HFFc6 (cell line): ENCODE measurements at places on chromosomes 12 and 14.

- DNase-seq, result no peak
Observed at GRCh38 chr12:76764856-76765255, 941 bp downstream of the ZDHHC17 start.

DNA sequence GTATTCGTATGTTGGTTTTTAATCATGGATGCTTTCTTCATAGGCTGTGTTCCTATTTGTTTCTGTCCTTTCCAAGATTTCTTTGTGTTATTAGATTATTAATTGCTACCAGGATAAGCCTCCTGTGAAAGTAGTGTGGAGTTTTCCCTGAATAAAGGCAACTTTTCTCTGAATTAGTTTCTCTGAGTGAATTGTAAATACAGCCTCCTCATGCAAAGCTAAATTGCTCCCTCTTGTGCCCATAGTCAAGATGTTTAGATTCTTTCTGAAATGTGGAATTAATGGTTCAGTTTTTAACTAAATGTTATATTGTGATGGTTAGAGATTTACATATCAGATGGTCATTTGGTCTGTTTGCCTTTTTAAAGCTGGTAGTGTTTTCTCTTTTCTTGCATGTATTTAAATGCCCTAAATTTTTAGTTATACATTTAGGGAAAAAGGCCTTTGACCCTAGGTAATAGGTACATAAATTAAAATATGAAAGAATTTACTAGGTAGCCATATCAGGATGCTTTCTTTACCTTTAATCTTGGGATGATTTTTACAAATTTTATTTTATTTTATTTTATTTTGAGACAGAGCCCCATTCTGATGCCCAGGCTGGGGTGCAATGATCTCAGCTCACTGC is 8.9 kb downstream of the APAF1 start:
- DNase-seq, result peak; percentile 56

- DNase-seq, result no peak
Observed at GRCh38 chr14:24894583-24895242, 155.2 kb downstream of the STXBP6 start.

DNA sequence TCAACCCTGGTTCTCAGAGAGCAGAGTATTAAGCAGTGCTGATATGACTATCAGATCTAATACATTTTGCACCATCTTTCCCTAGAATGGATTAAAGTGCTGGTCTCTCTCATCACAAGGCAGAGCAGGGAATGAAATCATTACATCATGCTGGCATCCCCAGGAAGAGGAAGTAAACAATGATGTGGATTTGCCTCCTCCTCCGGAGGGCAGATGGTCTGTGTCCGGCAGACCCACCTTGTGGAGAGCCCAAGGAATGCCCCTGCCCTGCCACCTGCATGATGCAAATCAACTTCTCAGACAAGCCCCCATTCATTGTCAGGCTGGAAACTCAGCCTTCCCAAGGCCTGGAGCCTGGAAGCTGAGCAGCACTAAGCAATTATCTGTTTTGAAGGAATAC is 1149.1 kb downstream of the VRK1 start:
- DNase-seq, result no peak

GRCh38 chr12:115774148-115774895 is 503.2 kb downstream of the MED13L start:
- DNase-seq, result no peak

DNA sequence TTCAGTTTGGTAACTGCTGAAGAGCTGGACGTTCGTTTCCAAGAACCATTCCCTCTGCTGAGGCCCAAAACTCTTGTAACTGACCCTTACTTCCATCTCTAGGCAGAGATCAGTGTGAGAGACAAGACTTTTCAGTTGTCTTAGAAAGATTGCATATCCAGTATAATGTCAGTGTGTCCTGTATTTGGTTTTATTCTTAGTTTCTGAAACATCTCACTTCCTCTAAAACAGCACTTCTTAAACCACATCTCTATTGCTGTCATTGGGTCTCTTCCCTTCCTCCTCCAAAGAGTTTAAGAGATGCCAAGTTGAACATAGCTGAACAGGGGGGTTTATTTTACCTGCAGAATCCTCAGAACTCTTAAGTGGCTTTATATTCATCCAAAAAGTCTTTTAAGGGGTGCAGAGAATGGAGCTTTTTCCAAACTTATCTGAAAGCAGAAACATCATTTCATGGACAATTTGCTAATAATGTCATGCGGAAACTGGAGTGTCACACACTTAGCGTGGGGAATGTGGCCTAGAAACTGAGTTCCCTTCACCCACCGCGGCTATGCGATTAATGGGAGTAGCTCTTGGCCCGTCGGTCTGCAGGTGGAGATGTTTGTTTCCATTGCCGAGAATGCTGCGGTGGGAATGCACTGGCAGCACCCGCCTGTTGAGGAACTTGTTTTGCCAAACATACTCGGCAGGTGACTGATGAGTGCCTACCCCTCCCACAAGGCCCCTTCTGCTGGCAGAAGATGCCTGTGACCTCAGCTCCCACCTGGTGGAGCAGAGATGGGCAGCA is 148.2 kb downstream of the ADGRD1 start:
- no peak for DNase-seq

DNA sequence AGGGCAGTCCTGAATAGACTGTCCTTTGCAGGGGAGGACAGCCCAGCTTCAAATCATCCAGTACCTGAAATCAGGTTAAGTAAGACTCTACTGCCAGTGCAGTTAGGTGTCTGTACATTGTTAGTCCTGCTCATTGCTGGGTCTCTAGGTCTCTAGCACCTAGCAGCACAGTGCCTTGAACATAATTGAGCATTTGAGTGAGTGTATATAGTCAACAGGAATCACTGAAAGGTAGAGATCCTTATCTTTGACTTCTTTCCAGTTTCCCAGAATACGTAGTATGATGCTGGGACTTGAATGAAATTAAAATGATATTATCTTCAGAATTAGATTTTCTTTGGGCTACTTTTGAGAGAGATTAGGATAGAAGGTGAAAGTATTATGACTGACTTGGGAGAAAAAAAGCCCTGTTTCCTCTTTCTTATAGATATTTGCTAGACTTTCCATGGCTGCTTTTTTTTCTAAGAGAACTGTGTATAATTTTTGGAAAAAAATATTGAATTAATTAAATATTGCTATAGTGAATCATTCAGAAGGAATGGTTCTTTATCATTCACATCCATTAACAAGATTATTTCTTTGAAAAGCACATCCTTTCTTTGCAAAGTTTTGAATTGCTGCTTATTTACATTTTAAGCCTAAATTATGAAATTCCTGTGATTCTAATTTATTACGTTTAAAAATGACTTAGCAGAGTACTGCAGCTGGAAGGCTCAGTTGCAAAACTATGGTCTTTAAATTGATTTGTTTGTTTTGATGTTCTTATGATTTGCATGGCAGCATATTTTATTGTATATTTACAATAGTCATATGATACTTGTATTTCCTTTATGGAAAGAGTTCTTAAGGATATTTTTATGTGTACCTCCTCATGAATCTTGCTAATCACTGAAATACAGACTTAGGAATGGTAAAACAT is 51.6 kb downstream of the PPP4R4 start:
- no peak for DNase-seq

GRCh38 chr14:93036652-93037345 is 78.9 kb downstream of the ITPK1 start:
- no peak for DNase-seq
